ENCODE measurements at places on chromosomes 3 and 15.

GRCh38 chr3:20038699-20039465 lies 1.4 kb upstream of the KAT2B start:
- no peak for DNase-seq

GRCh38 chr3:184759666-184760200 lies 47.9 kb upstream of the MAGEF1 start:
- no peak for DNase-seq

- DNase-seq: no peak
Measured at GRCh38 chr3:70963431-70964275, 619.9 kb downstream of the FOXP1 start.

GRCh38 chr3:48599077-48599501 lies 4.0 kb upstream of the COL7A1 start:
- peak; percentile 94 for DNase-seq

- no peak for DNase-seq
Measured at GRCh38 chr3:42473083-42473932, 29.1 kb upstream of the VIPR1 start.

- no peak for DNase-seq
Measured at GRCh38 chr15:28122038-28122949, 23.2 kb upstream of the OCA2 start.

DNA sequence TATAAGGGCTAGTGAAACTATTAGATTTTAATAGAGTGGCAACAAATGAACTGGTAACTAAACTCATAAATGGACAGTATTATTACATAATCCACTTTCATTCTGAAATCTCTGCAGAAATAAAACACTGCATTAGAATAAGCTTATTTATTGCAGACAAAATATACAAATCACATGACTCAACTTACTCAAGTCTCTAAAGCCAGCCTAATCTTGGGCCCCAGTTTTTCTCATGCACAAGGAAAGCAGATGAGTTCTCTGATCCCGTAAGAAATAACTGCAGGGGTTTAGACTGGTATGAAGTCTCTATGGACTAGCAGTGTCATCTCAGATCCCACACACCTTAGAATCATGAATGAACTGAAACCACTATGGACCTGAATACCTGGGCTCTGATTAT lies 5.8 kb downstream of the DLG1 start:
- no peak for DNase-seq

Data from epithelial cell of prostate (primary cell).